Bronchial epithelial cell (primary cell): ENCODE measurements at places on chromosomes 2 and 18. TPM values are rescaled to one million over a fixed set of nuclear protein-coding genes. Genes with fewer than 3 reads are reported as not detected.

DNA sequence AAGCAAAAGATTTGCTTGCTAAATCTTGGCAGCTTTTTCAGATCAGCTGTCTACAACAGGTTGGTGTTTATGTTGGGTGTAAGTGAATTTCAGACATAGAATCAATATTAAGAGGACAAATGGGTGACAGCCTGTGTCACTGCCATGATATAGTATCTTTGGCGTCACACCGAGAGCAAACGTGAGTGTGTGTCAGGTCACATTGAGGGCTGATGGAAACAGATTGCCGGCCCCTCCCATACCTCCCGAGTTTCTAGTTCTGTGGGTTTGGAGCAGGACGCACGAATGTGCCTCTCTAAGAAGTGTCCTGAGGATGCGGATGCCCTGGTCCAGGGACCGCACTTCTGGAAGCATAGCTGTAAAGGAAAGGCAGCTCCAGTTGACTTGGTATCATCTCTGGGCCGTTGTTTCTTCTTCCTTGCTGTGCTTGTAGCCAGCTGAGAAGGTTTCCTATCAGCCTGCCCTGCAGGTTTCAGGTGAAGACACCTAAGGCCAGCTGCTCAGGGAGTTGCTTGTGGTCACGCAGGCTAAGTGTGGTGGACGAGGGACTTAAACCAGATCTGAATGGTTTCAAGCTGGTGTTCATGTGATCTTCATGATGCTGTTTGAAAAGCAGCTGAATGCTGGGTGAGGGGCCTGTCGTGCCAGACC is 6.4 kb downstream of the AGAP1 start:
- no peak for DNase-seq

GRCh38 chr2:132875193-132875592 is 205.2 kb upstream of the LYPD1 start:
- DNase-seq: no peak

DNA sequence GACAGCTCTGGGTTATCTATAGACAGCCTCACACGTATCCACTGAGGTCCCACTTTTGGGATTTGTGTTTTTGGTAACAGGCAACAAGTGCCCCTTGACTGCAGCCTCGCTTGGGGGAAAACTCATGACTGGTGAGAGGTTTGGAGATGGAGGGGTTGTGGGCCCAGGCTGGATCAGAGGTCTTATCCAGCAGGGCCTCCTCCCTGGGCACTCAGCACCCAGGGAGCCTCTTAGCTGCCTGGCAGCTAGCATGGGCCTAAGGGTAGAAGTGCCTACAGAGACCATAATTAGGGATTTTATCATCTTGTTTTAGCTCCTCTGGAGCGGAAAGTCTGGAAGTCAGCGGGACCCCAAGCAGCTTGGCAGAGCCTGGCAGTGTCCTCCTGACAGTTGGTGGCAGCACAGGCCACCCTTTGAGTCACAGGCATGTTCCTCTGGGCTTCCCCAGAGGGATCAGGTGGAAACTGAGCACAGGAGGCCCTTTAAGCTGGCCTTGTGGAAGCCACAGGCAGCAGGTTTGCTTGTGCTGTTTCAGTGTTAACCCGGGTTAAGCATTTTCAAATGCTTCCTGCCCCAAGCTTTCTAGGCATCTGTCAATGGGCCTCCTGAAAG is 143.1 kb downstream of the KCTD1 start:
- peak; percentile 47 for DNase-seq

GRCh38 chr2:237653776-237654558 is 26.6 kb downstream of the LRRFIP1 start:
- DNase-seq: no peak

The NT5C1B gene
- not detected in 2 replicates for total RNA-seq

The LYPD6 gene
- total RNA-seq: 0.13 and 0.26 TPM in 2 replicates

DNA sequence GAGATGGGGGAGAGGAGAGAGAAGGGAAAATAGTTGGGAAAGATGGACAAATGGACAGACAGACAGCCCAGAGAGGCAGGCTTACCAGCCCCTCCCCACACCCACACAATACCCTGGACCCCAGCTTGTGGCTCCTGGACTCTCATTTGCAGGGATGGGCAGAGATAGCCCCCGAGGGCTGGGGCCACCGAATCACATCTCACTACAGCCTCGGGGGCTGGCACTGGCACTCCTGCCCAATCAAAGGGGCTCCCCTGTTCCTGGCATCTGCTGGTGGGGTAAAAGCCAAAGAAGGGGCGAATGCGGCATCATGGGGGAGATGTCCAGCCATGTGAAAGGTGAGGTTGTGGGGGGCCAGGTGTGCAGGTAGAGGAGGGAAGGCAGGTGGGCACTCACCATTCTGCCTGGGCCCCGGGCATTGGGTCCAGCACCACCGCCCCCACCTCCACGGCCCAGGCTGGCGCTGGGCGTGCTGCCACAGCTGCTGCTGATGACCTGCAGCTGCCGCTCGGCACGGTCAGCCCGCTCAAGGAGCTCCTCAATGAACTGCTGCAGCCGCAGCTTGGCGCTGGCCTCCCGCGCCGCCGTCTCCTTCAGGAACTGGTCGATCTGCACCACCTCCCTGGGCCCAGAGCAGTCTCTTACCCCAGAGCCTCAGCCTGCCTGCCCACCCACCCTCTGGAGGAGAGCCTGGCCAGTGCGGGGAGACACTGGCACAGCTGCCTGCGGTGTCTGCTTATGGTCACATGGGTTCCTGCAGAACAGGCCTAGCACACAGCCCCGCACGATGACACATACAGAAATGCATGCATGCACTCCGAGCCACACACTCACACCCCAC is 18.0 kb downstream of the FBXO41 start:
- DNase-seq: no peak

GRCh38 chr2:181294979-181295378 is 162.2 kb upstream of the ITGA4 start:
- DNase-seq: no peak

- DNase-seq: no peak
Measured at GRCh38 chr2:147847746-147848391, 3.0 kb downstream of the ACVR2A start.

GRCh38 chr2:218387369-218388194 is 5.5 kb downstream of the SLC11A1 start:
- peak; percentile 85 for DNase-seq

The POMC gene
- total RNA-seq: 0.26 and 0.64 TPM in 2 replicates

DNA sequence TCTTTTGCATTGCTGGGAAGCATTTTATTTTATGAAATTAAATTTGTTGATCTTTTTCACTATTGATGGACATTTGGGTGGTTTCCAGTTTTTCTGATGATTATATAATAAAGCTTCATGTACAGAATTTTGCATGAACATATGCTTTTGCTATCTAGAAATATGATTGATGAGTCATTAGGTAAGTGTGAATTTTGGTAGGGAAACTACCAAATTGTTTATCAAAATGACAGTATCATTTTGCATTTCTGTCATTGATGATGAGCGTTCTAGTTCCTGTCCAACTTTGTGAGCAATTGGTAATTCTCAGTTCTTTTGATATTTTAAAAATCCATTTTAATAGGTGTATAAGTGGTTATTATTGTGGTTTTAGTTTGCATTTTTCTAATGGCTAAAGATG is 67.7 kb downstream of the TAF4B start:
- no peak for DNase-seq

DNA sequence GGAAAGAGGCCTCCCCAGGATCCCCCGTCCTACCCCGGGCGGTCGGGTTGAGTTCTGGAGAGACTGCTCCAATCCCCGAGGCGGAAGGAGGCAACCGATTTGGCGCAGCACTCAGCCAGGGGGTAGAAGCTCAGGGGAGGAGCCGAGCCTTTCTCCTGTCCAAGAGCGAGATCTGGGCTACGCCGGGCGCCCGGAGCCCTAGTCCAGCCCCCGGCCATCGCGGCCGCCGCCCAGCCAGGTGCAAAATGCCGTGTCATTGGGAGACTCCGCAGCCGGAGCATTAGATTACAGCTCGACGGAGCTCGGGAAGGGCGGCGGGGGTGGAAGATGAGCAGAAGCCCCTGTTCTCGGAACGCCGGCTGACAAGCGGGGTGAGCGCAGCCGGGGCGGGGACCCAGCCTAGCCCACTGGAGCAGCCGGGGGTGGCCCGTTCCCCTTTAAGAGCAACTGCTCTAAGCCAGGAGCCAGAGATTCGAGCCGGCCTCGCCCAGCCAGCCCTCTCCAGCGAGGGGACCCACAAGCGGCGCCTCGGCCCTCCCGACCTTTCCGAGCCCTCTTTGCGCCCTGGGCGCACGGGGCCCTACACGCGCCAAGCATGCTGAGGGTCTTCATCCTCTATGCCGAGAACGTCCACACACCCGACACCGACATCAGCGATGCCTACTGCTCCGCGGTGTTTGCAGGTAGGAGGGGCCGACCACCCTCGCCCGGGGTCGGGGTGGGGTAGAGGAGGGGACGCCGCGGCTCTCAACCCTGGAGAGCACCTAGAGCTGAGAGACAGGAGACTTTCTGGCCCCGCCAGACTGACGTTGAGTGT is at the start of gene DYSF:
DYSF (plus strand) TSS at position 158 of the 817 bp plus-strand sequence.
- DNase-seq: peak; percentile 33

DNA sequence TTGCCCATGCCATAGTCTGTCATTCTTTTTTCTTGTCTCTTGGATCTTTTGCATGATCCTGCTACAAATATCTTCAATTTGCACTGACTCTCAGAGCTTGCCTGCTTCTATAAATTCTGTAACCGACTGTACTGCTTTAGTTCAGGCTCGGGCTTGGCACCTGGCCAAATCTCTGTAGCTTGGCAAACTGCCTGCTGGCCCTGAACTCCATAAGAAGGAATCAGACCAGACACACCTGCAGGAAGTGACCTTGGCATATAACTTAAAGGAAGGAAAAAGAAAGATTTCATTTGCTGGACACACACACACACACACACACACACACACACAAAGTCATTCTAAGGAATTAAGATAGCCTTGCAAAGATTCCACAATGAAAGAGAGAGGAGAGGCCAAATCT is 291.2 kb upstream of the DDX18 start:
- peak; percentile 33 for DNase-seq

- peak; percentile 57 for DNase-seq
Measured at GRCh38 chr18:62781262-62781661, 65.9 kb downstream of the PHLPP1 start.

The HOXD1 gene
- not detected in 2 replicates for total RNA-seq

DNA sequence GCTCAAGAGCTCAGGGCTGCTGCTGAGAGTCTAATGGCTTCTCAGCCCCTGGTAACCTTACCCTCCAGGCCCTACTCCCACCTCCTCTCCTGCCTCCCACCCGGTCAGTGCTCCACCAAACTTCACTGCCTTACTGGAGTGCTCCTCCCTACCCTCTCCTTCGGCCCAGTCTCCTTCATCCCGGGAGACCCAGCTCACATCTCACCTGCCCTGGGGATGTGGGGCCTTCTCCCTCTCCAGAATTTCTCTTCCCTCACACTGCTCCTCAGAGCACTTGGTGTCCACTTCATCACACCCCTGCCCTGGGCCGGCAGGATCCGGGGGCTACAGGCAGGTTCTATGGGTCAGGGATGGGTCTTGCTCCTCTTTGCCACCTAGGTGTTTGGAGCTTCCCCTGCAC is 21.6 kb downstream of the PTPN18 start:
- DNase-seq: no peak

DNA sequence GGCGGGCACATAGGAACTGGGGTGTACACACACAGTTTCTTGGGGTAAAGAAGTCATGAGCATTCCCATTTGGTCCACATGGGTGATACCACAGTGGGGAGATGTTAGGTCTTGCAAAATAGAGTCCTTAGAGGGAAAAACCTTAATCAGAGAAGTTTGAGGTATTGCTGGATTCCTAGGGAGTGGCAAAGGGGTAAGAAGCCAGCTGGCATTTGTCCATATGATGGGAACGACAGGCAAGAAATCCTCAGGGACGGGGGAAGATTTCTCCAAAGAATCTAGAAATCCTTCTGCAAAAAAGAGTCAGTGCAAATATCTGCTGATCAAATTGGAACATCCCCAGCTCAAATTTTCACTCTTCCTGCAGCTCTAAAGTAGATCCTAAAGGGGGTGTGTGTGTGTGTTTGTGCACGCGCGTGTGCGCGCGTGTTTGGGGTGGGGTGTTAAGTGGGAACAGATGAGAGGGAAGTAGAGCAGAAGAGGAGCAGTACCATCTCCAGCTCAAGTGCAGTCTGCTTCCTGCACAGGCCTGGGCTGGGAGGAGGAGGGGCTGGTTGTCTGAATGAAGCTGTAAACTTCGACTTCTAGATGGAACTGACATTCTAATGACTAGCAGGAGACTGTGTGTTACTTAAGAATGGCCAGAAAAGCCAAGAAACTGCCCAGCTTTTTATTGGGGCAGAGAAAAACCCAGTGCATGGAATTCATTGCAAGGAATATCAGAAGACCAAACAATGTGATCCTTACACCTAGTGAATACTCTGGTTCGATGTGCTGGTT is 168.0 kb downstream of the SPP2 start:
- DNase-seq: no peak

DNA sequence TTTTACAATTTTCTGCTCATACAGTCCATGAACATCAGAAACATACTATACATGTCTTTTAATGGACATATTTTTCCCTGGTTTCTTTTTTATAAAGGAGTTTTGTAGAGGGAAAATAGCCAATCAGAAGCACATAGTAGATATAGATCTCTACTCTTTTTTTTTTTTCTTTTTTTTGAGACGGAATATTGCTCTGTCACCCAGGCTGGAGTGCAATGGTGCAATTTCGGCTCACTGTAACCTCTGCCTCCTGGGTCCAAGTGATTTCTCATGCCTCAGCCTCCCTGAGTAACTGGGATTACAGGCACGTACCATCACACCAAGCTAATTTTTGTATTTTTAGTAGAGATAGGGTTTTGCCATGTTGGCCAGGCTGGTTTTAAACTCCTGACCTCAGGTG is 83.2 kb upstream of the MGAT5 start:
- DNase-seq: no peak

GRCh38 chr2:224195925-224196571 is 157.0 kb upstream of the SERPINE2 start:
- DNase-seq: no peak

GRCh38 chr18:21593540-21594257 is 6.8 kb downstream of the ESCO1 start:
- no peak for DNase-seq

- peak; percentile 58 for DNase-seq
Measured at GRCh38 chr18:24726727-24727492, 266.5 kb downstream of the HRH4 start.
